ENCODE measurements at places on chromosomes 2 and 18.

GRCh38 chr2:178298785-178299212 lies 104.5 kb downstream of the OSBPL6 start:
- no peak for DNase-seq

DNA sequence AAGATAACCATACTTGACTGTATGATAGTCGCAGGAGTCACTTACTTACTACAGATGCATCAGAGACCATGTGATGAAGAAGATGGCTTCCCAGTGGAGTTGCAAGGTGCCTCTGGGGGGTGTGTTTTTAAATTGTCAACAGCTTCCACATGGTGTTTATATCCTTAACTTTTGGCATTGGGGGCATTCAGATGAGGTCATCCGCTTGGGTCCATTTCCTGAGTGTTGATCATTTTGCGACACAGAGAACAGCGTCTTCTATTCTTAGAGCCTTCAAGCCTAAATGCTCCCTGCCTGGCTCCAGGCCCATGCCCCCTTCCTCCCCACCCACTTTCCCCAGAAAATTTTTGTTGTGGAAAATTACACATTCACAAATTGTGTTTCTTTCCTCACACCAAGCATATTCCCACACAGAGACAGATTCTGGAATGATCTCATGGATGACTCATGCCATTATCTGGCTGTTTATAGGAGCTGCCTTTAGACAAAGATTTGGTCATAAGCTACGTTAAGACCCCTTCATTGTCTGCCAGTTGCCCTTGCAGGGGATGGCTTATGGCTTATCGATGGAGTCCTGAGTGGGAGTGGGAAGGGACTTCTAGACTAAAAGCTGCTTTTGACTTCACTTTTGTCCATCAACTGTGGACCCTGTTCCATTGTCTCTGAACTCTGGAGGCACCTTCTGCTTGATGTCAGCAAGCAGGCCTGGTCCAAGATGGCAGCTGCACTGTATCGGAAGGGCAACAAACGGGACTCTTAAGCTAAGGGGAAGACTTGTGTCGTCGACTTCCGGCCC lies 91.8 kb downstream of the CABLES1 start:
- DNase-seq: no peak

- DNase-seq: peak; percentile 82
Measured at GRCh38 chr18:77899972-77900754, 650.5 kb downstream of the GALR1 start.

- no peak for DNase-seq
Measured at GRCh38 chr2:170013802-170014551, 164.0 kb upstream of the MYO3B start.

DNA sequence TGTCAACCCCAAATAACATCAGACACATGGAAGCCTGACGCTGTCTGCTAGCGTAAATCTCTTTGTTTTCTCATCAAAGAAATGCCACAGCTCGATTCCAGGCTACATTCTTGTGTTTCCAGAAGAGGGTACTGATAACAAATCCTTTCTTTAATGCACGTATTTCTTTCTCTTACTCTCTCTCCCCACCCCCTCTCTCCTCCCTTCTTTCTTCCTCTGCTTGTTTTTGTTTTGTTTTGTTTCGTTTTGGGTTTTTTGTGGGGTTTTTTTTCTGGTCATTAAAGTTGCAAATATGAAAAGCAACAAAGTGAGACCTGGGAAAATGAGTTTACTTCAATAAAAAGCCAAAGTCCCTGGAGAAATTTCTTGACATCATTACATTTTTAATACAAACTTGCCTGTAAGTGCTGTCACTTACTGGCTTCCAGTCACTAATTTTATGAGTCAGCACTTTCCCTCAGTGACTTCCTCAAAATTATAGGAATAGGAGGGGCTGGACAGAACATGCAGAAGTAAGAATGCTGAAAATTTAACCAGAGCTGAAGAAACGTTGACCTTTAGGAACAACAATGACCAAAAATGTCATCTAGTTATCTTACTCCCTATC lies 106.7 kb upstream of the NABP1 start:
- DNase-seq: peak; percentile 35

- no peak for DNase-seq
Measured at GRCh38 chr18:11269257-11269656, 119.9 kb upstream of the PIEZO2 start.

DNA sequence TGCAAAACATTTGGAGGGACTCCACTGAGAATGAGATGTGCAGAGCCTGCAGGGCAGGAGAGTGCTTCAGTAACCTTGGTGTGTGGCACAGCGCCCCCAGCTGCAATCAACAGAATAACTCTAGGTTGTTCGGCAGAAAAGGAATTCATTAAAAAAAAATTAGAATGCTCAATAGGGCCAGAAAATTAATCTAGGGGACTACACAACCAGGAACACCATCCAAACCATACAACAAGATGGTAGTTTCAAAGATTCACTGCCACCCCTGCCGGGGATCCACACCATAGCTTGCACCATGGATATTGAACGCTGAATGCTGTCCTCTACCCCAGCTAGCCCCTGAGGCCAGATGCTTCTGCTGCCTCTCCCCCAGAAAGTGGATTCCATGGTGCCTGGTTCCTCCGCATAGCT lies 50.1 kb downstream of the THUMPD2 start:
- DNase-seq: peak; percentile 37

DNA sequence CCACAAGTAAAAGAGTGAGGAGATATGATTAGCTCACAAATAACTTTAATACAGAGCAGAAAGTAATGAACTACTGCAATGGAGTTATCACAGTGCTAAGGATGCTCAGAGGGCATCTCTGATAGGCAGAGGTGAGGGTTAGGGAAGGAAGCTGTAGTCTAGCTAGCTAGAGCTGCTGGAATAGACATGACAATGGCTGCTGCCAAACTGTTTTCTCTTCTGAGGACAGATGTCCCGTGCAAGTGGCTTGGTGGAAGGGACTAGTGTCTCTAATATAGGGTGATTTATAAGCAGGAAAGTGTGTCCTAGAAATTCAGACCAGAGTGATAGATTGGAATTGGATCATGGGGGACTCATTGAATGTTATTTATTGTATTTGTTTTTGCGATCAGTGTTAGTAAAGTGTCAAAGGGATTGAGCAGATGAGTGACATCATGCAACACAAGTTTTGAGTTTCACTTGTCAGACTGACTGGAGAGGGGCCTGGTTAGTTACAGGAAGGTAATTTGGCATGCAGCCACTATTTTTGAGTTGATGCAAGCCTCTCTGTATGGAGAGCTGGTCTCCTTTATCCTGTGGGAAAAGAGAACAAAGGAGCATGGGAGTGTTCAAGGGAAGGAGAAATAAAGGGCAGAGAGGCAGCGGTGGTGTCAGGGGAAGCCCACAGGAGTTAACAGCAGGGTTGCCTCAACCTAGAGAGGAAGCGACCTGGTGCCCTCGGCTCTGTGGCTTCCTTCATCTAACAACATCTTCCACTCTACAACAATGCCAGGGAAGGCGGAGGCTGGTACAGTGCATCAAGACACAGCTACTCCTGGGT lies 1.9 kb downstream of the CTLA4 start:
- no peak for DNase-seq

- DNase-seq: no peak
Measured at GRCh38 chr18:79772108-79772864, 25.5 kb upstream of the KCNG2 start.

GRCh38 chr2:188969236-188969635 lies 4.9 kb upstream of the COL3A1 start:
- no peak for DNase-seq

- DNase-seq: no peak
Measured at GRCh38 chr2:54528311-54528955, 72.3 kb downstream of the SPTBN1 start.

- DNase-seq: no peak
Measured at GRCh38 chr2:32189011-32189410, 23.3 kb downstream of the SLC30A6 start.

GRCh38 chr2:88329815-88330603 lies 122.5 kb downstream of the FOXI3 start:
- peak; percentile 58 for DNase-seq

- DNase-seq: no peak
Measured at GRCh38 chr2:3094999-3095958, 282.3 kb downstream of the EIPR1 start.

DNA sequence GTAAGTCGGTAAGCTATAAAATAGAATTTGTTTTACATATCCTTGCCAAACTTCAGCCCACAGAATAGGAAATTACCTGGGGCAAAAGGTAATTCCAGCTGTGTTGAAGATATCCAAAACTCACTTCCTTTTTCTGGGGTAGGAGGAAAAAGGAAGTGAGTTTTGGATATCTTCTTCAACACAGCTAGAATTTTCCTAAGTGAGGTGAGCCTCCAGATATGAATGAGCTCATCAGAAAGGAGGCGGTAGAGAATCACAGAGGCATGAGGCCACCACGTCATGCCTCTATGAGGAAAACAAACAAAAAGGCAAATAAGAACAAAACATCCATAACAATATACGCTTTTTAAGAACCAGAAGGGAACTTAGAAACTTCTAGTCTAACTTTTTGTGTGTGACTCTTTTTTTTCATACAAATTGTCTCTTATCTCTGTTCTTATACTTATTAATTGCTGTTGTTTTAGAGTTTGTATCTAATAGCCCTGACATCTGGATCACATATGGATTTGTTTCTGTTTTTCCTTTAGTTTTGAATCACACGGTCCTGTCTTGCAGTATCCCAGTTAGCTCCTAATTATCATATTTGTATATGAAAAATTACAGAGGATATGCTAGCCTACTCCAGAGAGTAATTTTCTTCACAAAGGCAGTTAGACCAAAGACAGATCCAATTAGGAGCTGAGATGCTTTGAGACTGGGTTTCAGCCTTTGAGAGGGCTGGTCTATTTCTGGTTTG lies 104.5 kb downstream of the RBM43 start:
- no peak for DNase-seq

DNA sequence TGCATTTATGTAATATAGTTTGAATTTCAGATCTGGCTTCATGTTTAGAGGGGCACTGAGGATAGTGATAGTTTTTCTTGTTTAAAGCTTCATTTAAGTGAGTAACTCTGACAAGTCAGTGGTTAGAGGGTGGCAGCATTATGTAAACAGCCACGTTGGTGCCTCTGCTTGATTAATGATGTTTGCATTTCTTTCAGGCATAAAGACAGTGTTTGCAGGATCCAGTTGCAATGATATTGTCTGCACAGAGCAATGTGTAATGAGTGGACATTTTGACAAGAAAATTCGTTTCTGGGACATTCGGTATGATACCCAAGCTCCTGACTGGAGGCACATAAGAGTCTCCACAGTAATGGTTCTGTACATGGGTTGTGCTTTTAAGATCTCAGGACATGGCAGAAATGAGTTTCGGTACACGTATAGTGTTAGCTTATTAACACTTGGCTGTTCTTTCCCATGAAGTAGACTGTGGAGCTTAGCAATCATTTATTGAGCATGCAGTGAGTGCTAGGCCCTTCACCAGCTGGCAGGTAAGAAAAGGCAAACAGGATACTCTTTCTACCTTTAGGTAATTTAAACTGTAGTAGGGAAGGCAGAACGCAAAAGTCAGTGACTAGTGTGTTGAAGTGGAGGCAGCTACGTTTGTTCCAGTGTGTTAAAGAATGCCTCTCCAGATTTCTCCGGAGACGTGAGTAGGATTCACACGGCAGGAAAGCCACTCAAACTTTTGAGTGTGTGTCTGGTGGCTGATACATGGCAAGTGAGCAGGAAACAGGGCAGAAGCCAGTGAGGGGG lies 17.4 kb upstream of the SAG start:
- no peak for DNase-seq

- no peak for DNase-seq
Measured at GRCh38 chr2:200523604-200524003, 2.4 kb upstream of the SGO2 start.

GRCh38 chr2:174350018-174350417 lies 15.3 kb downstream of the SP9 start:
- peak; percentile 15 for DNase-seq

DNA sequence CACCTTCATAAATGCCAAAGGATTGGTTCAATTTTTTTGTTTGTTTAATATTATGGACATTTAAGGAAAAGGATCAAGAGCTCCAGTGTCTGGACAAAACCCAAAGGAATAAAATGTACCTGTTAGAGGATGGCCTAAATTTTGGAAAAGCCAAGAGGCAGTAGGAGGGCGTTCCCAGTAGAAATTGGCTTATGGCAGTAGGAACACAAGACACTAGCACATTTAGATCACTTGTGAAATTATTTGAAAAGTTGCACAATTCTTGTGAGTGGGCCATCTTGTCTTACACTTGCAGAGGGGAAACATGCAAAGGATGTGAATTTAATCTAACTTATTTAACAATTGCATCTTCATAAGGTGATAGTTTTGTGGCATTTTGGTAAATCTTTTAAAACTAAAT lies 3.2 kb downstream of the BZW1 start:
- DNase-seq: no peak

DNA sequence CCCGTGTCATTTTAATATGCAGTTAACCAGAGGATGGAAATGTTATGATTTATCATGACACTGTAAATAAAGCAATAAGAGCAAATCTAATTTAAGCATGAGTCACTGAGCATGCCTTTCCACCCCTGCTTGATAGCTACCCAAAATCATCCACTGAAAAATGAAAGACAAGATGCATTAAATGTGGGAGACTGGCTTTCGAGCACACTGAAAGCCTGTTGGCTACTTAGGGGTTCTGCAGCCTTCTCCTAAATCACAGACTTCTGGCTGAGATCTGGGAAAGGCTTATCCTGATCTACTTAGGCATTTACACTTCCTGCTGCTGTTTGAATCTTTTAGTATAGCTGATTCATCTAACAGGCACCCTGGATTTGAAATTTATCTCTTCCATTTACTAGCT lies 778.3 kb upstream of the CDH7 start:
- DNase-seq: no peak

- no peak for DNase-seq
Measured at GRCh38 chr2:110810404-110810803, 78.0 kb downstream of the ACOXL start.

- DNase-seq: no peak
Measured at GRCh38 chr18:28458751-28459150, 281.8 kb upstream of the CDH2 start.

DNA sequence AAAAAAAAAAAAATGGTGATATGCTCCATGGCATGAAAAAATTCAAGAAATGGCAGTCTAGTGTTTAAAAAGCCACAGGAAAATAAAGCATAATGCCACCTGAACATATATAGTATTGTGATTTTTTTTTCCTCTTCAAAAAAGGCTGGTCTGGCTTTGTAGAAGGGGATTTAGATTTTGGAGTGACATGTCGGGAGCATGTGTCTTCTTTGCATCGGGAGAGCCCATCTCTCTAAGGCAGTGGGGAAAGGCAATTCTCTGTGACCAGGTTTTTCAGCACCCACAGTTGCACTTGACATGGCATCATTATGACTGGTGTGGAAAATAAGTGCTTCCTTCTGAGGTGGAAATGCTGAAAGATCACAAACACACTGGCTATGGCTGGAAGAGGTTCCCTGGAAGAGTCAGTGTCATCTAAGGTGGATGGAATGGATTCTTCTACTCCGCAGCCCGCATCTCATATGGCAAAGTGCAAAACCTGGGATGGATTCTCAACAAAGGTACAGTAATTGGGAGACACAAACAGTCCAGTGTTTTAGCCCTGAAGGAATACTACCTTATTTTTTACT lies 172.5 kb downstream of the AGAP1 start:
- no peak for DNase-seq

- no peak for DNase-seq
Measured at GRCh38 chr2:137182071-137182470, 416.7 kb downstream of the THSD7B start.

- DNase-seq: no peak
Measured at GRCh38 chr18:75742516-75742915, 315.0 kb upstream of the SMIM21 start.

GRCh38 chr2:106956416-106956815 lies 70.4 kb upstream of the ST6GAL2 start:
- no peak for DNase-seq

GRCh38 chr2:11822746-11823451 lies 76.5 kb downstream of the LPIN1 start:
- DNase-seq: no peak

All from GM20000 (cell line).